Astrocyte of the cerebellum (primary cell): ENCODE measurements at places on chromosomes 13 and 19.
A peak's percentile ranks its signal among the peaks of the same experiment; 100 is the strongest.

- DNase-seq: no peak
Observed at GRCh38 chr19:12757544-12758274, 6.1 kb downstream of the BEST2 start.

DNA sequence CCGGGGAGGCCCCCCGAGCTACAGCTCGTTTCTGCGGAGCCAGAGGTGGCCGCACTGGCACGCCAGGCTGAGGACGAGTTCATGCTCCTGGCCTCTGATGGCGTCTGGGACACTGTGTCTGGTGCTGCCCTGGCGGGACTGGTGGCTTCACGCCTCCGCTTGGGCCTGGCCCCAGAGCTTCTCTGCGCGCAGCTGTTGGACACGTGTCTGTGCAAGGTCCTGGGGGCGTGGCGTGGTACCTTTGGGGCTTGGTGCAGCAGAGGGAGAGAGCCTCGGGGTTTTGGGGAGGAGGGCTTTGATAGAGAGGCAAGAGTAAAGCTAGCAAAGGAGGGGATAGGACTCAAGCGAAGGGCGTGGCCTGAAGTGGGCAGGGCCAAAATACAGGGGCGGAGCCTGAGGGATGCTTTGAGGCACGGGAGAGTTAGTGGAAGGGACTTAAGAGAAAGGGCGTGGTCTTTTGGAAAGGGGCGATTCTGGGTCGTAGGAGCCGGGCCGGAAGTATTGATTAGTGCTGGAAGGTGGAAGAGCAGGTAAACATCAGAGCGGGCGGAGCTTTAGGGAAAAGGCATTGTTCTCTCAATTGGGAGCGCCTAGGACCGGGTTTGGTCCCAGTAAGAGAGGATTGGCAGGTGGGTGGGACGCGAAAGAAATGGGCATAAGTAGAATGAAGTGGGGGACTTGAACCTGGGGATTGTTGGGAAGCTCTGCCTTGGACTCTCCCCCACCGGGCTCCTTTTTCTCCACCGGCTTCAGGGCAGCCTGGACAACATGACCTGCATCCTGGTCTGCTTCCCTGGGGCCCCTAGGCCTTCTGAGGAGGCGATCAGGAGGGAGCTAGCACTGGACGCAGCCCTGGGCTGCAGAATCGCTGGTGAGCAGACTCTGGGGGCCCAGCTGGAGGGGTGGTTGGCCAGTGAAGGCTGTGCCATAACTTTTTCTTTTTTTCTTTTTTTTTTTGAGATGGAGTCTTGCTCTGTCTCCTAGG lies 1.2 kb downstream of the PPM1N start:
- no peak for DNase-seq

DNA sequence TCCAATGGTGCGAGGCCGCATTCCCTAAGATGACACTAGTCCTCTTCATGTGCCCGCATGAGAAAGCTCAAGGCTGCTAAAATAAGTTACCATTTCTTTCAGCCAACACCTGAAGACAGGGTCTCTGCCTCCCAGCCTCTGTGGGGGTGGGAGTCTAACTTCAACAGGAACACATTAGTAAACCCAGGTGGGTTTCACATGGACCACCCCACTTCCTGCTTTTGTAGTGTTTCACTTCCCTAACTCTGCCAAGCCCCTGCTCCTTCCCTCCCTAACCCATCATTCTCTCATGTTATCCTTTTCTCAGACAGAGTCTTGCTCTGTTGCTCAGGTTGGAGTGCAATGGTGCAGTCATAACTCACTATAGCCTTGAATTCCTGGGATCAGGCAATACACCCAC lies 783.6 kb downstream of the UQCRFS1 start:
- no peak for DNase-seq

DNA sequence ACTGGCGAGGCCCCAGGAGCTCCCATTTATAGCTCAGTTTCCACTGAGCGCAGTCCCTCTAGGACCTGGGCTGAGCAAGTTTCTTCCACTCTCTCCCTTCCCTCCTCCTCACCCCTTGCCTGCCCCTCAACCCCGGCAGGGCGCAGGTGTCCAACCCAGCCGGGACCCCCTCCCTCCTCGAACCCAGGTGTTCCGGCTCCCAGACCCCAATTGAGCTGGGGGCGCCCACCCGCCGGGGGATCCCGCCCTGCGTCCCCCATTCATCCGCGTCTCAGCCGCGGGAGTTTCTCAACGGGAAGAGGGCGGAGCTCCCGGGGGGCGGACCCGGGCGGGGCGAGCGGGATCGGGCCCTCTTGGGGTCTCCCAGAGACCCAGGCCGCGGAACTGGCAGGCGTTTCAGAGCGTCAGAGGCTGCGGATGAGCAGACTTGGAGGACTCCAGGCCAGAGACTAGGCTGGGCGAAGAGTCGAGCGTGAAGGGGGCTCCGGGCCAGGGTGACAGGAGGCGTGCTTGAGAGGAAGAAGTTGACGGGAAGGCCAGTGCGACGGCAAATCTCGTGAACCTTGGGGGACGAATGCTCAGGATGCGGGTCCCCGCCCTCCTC lies at the start of gene KIRREL2:
TSS of gene KIRREL2 (plus strand) at position 366 of the 604 bp plus-strand sequence. CDS start at position 575, 209 bp downstream.
- DNase-seq: no peak

DNA sequence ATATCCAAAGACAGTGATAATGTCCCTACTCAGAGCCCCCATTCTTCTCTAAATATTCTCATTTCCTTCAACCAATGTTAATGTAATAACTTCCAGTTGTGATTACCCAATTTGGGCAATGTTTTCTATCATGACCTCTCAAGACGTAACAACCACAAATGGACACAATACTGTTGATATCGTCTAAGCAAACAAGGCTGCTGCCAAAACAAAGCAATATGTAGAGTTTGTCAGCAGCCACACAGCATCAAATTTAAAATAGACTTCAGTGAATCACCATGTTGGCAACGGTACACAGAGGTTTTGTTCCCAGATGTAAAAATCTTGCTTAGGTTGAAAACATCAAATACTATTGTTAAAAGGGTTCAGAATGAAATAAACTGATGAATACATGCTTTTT lies 205.1 kb downstream of the DACH1 start:
- peak; percentile 63 for DNase-seq

DNA sequence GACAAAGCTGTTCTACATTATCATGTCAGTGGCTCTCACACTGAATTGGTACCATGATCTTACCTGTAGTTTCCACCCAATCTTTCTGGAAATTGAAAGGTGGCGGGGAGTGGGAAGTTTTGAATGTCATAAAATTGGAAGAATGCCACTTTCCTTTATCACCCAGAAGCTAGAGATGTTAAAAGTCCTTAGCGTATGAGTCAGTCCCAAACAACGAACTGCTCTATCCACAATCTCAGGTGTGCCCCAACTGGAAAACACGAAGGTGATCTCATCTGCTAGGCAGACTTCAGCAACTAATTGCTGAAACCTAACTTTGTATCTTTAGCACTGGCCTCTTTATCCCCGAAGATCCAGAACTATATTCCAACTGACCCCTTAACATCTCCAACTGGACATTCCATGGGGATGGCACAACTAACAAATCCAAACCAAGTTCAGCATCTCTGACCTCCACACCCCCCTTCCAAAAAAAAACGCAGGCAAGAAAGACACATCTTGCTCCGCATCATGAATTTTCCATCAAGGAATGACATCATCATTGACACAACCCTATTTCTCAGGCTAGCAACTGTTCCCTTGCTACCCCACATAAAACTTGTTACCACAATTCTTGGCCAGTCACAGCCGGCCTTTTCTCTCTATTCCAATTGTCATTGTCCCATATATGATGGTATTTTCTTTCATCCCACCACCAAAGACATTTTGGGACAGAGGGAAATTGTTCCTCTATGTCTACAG lies 175.4 kb downstream of the KLF12 start:
- no peak for DNase-seq

- no peak for DNase-seq
Observed at GRCh38 chr19:34579281-34580054, 97.5 kb downstream of the SCGB2B2 start.

DNA sequence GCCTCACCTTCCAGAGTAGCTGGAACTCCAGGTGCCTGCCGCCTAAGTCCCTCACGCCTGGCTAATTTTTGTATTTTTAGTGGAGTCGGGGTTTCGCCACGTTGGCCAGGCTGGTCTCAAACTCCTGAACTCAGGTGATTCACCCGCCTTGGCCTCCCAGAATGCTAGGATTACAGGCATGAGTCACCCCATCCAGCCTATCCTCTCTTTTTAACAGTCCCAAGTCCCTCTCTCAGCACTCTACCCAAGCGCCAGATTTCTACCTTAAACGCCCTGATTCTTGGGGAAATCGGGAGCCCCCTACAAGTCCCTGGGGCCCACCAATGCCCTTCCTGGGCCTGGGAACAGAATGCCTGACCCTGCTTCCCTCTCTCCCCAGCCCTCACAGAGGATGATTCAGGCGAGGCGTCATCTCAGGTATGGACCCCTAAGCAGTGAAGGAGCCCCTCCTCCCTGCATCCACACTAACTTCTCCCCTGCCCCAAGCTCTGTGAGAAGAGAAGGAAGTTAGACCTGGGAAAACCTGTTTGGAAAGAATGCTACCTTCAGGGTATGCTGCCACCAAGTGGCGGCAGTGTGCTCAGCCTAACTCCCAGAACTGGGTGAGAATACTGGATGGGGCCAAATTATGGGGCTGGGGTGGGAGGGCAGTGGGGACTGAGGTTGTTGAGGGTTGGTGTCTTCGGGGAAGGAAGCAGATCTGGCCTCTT lies 20.8 kb upstream of the EBI3 start:
- DNase-seq: no peak

GRCh38 chr19:16005925-16006324 lies 57.1 kb downstream of the OR10H4 start:
- no peak for DNase-seq

- DNase-seq: no peak
Observed at GRCh38 chr19:42158926-42159325, 26.7 kb upstream of the POU2F2 start.

DNA sequence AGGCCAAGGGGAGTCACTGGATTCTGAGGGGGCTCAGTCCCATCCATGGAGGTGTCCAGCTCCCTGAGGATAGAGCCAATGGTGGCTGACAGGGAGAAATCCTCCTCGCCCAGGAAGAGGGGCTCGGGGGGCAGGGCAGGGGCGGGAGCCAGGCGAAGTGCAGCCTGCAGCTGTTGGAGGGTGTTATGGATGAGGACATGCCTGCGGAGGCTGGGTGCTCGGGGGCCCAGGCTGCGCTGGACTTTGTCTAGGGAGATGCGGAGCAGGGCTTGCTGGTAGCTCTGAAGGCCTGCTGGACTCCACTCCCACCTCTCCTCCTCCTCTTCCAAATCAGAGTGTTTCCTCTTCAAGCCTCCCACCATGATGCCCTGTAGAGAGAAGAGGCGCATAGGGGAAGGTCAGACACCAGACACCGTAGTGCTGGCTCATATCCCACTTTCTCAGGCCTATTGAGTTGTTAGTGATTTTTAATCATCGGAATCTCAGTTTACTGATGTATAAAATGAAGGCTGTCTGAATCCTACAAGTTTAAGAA lies 2.3 kb downstream of the SERTAD3 start:
- DNase-seq: no peak

GRCh38 chr13:90846936-90847335 lies 500.6 kb upstream of the MIR17HG start:
- no peak for DNase-seq

DNA sequence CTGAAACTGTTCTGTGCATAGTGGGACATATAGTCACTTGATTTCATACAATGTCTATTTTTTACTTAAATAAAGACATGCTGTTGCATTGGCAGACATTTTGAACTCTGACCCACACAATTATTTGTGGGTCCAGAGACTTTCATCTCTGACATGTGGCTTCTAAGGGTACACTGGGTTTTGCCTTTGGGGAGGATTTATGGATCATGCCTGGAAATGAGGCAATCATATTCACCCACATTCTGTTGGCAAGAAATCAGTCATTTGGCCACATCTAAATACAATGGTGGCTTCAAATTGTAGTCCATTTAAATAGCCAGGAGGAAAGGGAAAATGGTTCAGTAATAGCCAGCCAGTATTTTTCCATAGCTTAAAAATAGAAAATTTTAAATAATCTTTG lies 238.3 kb upstream of the KLF12 start:
- DNase-seq: peak; percentile 19

GRCh38 chr13:34159946-34160345 lies 342.0 kb downstream of the RFC3 start:
- DNase-seq: no peak

GRCh38 chr13:99375738-99376080 lies 68.5 kb upstream of the GPR183 start:
- no peak for DNase-seq

DNA sequence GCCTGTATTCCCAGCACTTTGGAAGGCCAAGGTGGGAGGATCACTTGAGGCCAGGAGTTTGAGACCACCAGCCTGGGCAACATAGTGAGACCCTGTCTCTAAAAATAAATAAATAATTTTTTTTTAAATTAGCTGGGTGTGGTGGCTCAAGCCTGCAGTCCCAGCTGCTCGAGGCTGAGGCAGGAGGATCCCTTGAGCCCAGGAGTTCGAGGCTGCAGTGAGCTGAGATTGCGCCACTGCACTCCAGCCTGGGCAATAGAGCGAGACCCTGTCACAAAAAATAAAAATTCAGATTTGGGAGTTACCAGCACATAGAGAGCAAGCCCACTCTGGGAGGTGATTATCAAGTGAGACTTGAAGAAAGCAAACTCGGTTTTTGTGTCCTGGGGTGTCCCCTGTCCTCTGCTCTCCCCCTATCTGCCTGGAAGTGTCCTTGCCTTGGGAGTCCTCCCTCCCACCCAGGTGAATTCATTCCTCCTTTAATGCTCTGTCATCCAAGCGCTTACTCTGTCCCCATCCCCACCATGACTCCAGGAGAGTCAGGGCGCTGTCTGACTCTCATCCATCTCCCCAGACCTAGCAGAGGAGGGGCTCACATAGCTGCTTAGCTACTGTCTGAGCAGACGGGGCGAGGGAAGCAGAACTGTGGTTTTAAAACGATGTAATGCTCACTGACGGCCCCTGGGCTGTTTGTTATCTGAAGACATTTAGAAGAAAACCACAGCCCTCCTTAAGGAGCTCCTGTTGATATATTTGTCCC lies 146.8 kb downstream of the STK24 start:
- peak; percentile 38 for DNase-seq

- peak; percentile 91 for DNase-seq
Observed at GRCh38 chr13:92838786-92839185, 387.8 kb upstream of the GPC6 start.

GRCh38 chr13:45851956-45852355 lies 403 bp upstream of the SIAH3 start:
- DNase-seq: no peak

DNA sequence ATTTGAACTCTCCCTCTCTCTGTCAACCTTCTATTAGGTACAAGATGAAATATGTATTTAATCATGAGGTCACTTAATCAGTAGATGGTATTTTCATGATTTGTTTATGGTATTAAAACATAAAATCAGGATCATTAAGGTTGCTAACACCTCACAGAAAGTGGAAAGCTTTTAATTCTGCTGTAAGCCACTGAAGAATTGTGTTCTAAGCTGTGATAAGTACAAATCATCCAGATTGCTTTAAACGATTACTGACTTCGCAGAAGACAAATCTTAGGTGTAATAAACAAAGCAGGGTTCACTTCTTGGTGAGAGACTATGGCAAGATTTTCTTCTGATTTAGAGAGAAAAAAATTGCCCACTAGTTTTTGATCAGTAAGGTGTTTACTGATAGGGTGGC lies 214.5 kb downstream of the ABCC4 start:
- DNase-seq: no peak

GRCh38 chr13:103022336-103022735 lies 43.9 kb downstream of the SLC10A2 start:
- DNase-seq: peak; percentile 16

GRCh38 chr13:80630685-80631121 lies 289.8 kb upstream of the SPRY2 start:
- DNase-seq: peak; percentile 9

- peak; percentile 74 for DNase-seq
Observed at GRCh38 chr19:40089462-40089861, 1.3 kb downstream of the ZNF780A start.

- DNase-seq: no peak
Observed at GRCh38 chr13:113658836-113659235, 838 bp upstream of the ATP4B start.

- DNase-seq: no peak
Observed at GRCh38 chr19:17739121-17739875, 12.0 kb upstream of the FCHO1 start.
